SK-N-SH treated with all-trans-retinoic acid at 6 μM for 48 hours (cell line): ENCODE measurements at places on chromosomes 7 and 10.

DNA sequence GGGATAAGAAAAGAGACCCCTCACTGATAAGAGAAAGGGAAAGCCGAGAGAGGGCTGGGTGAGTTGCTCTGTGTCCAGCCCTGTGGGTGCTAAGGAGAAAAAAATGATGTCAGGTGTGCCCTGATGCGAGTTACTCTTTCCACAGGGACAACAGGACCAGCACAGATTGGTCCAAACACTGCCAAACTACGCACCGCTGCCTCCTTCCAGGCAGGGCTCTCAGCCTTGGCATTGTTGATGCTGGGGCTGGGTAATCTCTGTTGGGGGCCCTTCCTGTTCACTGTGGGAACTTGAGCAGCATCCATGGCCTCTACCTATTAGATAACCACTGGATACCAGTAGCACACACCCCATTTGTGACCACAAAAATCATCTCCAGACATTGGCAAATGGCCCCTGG, 10.3 kb upstream of the ATP6V0E2 start:
- no peak for ATAC-seq

GRCh38 chr10:2476218-2476811, 591.0 kb upstream of the PFKP start:
- ATAC-seq: no peak

DNA sequence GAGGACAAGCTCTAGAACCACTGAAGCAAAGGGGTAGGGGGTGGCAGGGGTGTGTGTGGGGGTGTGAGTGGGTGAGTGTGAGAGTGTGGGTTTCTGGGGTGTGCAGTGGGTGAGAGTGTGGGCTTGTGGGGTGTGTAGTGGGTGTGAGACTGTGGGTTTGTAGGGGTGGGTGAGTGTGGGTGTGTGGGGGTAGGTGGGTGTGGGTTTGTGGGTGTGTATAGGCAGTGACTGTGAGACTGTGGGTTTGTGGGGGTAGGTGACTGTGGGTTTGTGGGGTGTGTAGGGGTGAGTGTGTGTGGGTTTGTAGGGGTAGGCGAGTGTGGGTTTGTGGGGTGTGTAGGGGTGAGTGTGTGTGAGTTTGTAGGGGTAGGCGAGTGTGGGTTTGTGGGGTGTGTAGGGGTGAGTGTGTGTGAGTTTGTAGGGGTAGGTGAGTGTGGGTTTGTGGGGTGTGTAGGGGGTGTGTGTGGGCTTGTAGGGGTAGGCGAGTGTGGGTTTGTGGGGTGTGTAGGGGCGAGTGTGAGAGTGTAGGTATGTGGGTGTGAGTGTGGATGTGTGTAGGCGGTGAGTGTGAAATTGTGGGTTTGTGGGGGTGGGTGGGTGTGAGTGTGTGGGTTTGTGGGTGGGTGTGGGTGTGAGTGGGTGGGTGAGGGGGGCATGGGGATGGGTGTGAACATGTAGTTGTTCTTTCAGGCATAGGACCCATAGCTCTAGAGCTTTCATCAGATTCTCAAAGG, 8.8 kb downstream of the NOS3 start:
- ATAC-seq: no peak

- ATAC-seq: no peak
Measured at GRCh38 chr7:17146621-17147020, 151.8 kb upstream of the AHR start.

DNA sequence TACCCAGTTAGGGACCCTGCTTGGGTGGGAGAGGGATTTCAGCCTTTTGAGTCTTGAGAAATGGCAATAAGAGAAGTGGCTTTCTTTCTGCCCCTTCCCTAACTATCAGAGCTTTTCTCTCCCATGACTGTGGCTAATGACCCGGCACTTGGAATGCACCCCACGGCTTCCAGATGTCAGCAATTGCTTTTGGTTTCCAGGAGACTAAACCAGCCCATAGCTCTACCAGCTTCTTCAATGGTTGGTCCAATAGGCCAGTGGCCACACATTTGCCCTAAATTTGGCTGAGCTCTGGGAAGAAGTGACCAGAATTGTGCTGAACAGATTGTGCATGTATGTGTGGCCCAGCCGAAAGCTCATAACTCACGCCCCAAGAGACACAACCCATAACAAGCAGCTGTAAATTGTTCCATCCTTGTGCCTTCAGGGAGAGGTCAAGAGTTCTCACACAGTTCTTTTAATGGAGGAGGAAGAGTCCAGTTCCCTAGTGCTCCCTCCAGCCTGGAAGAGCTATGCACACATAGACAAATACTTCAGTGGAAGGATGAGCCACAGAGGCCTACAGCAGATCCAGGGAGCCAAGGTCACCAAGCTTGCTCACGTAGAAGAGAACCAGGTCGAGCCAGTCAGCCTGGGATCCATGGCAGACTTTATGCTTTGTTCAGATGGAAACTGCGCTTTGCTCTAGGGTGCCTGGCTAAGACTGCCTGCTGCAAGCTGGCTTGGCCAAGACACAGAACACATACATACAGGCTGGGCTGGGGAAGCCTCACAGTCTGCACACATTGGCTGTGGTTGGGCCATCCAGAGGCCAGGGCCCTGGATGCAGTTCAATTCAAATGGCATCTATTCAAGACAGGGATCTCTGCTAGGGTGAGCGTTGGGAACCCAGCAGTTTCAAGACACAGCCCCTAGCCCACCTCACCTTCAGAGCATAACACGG, 131.8 kb upstream of the HABP2 start:
- no peak for ATAC-seq

- ATAC-seq: no peak
Measured at GRCh38 chr10:70753026-70753663, 32.0 kb downstream of the TBATA start.

DNA sequence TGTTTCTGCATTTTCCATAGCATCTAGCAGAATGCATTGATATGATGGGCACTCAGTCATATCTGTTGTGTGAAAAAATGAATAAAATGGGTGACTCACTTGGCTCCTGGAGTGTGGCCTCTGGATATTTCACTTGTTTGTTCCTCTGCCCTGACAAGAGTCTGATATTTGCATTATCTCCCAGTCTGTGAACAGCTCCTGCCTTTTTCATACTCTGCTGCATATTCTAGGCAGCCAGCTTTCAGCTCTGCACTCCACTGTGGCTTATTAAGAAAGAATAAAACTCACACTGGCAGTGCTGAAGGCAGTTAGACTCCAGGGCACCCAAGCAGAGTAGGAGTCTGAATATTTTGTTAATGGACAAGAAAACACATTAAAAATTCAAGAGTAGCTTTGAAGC, 623.9 kb downstream of the SORCS1 start:
- no peak for ATAC-seq
